ENCODE measurements at places on chromosomes 12 and 14.

- DNase-seq, result peak; percentile 94
These were observed 106.8 kb downstream of the ZFC3H1 start for GRCh38 chr12:71556875-71557274.

DNA sequence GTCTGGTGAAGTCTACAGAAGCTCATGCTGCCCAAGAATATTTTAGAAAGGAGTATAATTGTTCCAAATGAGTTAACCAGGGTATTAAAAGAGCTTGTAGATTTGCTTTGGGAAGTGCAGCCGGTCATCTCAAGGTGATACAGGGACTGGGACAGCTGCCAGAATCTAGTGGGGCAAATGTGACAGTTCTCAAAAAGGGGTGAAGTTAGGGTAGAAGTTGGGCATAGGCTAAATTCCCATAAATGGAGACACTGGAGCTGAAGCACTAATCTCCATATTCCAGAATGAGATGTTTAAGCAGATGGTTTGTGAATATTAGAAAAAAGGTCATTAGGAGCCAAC lies 94.7 kb downstream of the ANO6 start:
- no peak for DNase-seq

GRCh38 chr12:98446682-98447081 lies 68.7 kb upstream of the TMPO start:
- no peak for DNase-seq

GRCh38 chr12:4272424-4273272 lies 914 bp upstream of the CCND2 start:
- DNase-seq, result no peak

- DNase-seq, result no peak
These were observed 271.6 kb downstream of the CACNA1C start for GRCh38 chr12:2324387-2324786.

DNA sequence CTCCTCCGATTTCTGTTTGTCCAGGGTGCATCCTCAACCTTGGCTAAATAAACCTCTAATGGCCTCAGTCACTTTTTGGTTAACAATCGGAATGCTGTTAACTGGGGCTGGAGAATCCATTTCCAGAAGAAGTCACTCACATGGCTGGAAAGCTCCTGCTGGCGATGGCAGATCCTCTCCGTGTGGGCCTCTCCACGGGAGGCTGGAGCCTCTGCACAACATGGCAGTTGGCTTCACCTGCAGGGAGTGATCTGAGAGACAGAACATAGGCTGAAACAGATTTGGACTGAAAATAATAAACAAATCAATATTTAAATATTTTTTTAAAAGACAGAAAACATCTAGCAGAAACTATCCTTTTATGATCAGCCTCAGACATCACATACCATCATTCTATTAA lies 66.8 kb upstream of the FICD start:
- no peak for DNase-seq

DNA sequence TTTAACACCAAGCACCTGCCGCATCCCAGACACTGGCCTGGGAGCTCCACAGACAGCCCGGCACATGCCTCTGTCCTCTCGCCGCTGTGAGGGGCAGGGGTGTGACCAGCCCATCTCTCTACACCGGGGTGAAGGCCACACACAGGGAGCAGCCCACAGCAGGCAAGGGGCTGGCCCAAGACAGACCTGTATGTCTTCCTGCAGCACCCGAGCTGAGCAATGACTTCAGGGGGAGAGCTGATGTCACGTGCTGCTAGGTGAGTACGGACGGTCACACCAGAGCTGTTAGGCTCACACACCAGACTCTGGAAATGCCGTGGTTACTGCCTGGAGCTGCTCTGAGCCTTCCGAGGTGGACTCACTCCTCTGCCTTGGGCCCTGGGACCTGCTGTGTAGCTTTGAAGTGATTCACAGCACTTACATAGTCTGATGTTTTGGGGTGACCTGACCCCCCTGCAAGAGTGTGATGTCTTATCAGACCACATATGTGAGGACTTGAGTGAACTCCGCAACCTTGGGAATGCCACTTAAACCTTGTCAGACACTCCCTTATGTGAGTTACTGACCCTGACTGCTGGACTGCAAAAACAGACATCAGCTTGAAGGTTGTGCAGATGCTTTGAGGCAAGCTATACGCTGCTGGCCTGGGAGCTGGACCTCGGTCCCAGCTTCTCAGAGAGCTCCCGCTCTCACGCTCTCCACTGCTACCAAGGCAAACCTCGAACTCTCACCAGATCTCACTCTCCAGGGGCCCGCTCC lies 1.8 kb downstream of the XRCC3 start:
- DNase-seq, result no peak

DNA sequence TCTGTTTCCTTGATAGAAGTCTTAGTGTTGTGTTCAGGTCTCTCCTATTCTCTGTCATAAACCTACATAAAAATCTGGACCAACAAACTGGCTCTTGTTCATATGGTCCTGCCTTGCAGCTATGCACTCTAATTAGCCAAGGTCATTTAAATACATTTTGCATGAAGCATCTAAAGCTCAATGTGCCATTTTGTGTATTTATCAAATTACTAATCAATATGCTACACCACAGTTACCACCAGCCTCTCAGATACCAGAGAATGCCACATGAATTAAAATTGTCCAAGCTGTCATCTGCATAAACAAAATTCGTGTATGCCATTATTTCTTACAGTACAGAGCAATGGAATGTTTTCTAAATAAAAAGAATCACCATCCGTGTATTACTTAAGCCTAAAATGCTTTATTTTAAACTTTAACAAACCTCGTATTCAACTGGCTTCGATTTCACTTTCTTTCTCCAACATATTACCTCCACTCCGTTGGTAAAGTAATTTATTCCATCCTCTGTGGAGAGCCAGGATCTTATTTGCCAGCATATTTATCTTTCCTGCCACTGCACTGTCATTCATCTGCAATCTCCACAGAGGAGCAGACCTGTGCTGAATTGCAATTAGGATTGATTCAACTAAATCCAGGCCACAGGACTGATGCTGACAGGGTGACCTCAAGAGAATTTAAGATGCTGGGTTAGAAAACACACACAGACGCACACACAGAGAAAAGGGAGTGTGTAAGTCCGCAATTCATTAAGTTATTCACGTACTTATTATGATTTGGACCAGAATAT lies 284.1 kb upstream of the FOXG1 start:
- DNase-seq, result no peak

- no peak for DNase-seq
These were observed 146.7 kb downstream of the ACSS3 start for GRCh38 chr12:81224626-81225025.

- no peak for DNase-seq
These were observed 285.2 kb downstream of the NAV3 start for GRCh38 chr12:78115889-78116288.

- no peak for DNase-seq
These were observed 348.8 kb downstream of the PDZRN4 start for GRCh38 chr12:41536813-41537490.

- no peak for DNase-seq
These were observed 343.0 kb downstream of the BMP4 start for GRCh38 chr14:53613404-53614253.

GRCh38 chr12:102728506-102729242 lies 188.4 kb downstream of the PAH start:
- no peak for DNase-seq

DNA sequence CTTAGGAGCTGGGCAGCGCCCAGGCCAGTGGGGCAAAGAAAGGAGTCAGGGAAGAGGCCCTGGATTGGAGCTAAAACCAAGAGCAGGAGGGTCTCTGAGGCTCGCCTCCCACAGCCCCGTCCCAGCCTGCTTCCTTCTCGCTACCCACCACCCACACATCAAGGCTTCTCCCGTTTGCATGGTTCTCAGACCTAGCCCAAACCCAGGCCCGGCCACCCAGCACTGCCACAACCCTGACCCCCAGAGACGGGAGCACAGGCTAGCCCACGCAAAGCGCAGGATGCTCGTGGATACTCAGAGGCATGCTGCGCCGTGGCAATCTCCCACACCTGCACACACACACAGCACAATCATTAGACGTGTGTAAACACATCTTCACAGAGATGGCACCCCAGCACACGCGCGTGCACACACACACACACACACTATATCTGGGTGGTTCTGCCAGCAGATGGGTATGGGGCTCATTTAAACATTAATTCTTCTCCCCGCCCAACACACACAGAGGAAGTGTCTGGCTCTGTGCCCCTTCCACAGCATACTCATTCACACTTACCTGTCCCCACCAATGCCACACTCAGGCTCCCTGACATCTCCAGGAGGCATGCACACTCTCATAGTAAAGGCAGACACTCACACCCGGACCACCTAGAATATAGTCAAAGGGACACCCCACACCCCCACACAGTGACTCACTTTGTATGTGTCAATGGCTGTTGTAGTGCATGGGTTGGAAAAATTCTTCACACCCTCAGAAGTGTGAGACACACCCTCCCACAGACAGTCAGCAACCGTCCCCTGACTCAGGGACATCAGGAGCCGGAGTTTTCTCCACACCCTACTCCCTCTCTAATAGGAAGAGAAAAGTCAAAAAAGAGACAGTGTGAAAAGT lies 1.1 kb downstream of the CARMIL3 start:
- no peak for DNase-seq

- DNase-seq, result no peak
These were observed 27.4 kb upstream of the RXYLT1 start for GRCh38 chr12:63752283-63752682.

DNA sequence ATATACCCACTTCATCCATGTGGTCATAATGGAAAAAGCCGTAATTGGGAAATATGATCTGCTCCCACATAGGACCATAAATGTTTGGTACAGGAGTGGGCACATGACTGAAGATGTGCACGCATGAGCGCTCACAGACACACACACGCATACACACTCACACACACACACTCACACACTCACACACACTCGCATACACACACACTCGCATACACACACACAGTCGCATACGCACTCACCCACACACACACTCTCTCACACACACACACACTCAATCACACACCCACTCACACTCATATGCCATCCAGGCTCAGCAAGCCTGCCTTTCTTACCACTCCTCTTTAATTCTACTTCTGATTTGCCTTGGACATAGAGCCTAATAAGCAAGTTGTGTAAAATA lies 45.6 kb upstream of the EGLN3 start:
- no peak for DNase-seq

DNA sequence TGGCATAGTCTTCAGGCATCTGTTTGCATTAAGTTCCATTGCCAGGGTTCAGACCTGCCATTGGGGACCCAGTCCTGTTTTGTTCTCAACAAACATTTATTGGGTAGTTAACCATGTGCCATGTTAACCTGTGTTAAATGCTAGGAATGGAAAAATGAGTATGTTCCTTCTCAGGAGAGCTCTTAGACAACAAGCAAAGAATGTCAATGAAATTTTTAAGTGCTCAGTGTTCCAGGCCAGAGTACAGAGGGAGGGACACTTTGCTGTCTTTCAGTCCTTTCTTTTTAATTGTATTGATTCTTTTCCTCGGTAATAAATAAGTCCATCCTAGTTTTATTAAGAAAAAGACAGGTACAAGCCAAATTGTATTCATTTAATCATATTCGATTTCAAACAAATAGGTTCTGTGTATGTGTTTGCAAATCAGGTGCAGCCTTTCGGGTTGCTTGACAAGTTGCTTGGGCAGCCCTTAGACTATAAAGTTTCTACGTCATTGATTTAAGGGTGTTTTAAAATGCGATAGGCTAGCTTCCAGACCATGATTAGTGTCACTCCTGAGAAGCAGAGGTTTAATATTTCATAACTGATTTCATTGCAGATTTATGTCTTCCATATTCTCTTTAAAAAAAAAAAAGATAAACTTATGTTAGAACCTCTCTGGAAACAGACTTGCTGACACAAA lies 123.1 kb downstream of the DERA start:
- no peak for DNase-seq

GRCh38 chr12:46266382-46266791 lies 2.5 kb downstream of the SLC38A1 start:
- DNase-seq, result no peak

DNA sequence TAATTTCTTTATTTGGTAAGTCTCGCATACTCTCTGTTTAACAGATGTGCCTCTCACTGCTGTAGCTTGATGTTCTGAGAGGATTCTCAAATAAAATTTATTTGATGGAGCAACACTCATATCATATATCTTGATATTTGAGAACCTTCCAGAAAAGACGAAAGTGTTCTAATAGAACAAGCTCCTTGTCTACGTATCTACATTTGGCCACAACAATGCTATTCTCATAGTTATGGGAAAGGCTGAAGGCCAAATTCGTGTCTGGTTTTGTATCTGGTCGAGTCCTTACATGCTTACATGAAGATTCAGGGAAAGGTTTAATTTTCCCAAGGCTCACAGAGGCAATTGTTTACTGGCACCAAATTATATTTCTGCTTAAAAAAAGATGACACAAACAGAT lies 186.7 kb upstream of the SLC38A2 start:
- DNase-seq, result no peak

DNA sequence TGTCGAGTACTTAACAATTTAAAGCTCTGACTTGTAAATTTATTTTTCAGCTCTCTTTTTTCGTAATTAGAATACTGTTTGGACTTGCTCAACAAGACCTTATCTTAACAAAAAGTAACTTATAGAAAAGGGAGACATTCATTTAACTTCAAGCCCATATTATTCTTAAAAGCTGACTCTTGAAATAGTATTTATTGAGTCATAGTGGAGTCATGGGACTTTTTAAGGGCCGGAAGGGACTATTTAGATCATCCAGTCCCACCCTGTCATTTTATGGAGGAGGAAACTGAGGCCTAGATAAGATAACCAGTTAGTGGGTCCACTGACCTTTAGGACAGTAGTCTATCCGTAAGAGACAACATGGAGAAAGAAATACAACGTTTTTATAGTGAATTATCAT lies 1.5 kb downstream of the RAP1B start:
- no peak for DNase-seq

GRCh38 chr12:3273409-3273853 lies 196.3 kb downstream of the TSPAN9 start:
- DNase-seq, result peak; percentile 63

DNA sequence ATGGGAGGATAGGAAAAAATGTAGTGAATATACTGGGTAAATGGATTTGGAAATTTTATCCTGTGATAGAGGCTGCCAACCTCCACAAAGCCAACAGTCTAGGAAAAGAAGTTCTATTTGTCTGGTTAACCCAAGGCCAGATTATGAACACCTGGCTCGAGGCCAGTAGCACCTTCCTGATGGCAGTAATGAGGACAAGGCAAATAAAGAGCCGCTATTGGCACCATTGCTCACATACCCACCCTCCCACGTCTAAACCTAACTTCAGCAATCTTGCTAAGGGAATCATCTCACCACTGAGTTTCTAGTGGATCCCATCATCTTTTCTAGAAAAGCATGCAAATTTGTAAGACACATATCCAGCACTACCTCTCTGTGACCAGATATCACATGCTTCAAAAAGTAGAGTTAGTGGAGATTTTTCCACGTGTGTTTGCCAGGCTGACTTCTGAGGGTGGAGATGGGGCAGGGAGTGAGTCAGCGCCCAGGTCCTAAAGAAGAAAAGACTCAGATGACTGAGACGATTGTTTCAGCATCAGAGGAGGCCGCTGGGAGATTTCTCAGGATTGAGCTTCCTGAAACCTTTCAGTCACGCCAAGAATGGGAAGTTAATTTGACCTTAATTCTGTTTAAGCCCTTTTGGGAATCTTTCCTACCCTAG lies 362.9 kb downstream of the EMP1 start:
- no peak for DNase-seq
